Renal cortical epithelial cell (primary cell): ENCODE measurements at places on chromosomes 6 and 20.

DNA sequence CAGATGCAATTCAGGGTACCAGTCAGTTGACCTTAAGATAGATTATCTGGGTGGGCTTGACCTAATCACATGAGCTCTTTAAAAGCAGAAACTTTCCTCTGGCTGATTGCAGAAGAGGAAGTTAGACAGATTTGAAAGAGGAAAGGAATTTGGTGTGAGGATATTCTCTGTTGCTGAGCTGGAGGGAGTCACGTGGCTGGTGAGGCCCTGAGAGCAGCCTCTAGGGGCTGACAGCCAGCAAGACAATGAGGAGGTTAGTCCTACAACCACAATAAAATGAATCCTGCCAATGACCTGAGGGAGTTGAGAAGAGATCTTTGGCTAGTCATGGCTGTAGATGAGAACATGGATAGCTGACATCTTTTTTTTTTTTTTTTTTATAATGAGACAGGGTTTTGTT is 87.0 kb upstream of the B3GAT2 start:
- DNase-seq, result no peak

DNA sequence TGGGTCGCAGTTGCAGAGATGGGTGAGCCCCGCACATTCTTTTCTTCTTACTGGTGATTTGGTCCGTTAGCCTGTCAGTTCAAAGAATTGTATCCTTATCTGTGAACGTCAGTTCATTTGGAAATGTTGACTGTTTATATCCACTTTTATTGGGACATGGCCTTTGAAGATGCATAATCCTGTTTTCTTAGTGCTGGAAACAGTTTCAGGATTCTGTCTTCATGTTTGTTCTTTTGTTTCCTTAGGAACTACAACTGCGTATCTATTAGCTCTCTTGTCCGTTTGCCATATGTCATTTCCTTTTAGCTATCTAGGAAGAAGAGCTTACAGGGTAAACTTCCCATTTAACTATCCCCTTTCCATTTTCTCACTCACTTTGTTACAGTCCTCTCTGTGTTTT is 35.0 kb upstream of the TULP1 start:
- no peak for DNase-seq

DNA sequence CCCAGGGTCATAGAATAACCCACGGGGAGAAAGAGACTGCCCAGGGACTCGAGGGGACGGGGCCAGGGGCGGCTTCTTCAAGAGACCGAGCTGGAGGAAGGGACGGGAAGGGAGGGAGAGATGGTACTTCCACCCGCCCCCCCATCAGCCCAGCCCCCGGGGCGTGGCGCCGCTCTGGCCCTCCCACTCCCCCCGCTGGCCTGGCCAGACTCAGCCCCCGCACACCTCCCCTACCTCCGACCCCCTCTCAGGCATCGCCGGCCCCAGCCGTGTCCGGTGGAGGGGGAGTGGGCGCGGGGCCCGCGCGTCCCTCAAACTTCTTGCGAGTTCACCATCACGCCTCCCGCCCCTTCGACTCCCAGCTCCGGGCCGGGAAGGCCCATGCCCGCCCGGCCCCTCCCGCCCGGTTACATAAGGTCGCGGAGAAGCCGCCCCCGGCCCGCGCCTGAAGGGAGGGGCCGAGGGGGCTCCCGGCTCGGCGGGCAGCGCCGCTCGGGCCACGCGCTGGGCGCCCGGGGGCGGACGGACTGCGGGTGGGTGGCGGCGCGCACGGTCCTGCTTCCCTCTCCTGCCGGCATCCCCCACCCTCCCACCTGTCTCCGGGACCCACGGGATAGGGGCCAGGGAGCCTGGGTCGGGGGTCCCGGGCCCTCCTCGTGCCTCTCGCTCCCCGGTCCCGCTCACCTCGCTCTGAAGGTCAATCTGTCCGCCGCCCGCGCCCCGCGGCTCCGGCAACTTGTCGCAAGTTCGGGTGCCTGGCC is 562 bp downstream of the TFEB start:
- peak; percentile 58 for DNase-seq

DNA sequence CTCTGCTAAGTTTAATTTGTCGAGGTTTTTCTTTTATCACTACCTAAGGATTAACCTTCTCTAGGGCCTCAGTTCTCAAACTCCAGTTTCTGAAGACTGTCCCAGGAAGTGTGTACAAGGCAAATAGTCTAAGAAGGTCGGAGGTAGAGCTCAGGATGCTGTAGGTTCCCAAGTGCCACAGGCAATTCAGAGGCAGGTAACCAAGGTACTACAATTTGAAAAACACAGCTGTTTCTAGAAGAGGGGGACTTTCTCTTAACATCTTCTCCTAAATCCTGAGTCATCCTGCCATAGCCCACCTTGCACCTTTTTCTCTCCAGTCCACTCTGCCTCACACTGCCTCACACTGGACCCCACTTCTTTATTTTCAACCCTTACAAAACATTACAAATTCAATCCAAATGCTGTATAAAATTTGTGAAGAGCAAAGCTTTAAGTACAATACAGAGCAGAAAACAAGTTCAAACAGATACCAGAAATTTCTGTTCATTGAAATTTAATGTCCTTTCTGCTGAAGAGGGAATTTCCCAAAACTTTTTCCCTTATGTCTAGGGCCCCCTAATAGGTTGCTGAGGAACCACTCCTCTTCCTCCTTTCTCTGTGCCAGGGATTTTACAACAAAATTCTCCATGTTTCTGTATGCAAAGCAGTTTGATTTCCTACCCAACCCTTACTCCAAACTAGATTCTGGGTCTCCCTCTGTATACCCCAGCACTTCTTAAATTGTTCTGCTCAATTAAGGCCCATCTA is 43.0 kb downstream of the FRK start:
- no peak for DNase-seq

GRCh38 chr6:71138376-71138775 is 150.2 kb upstream of the OGFRL1 start:
- peak; percentile 83 for DNase-seq
